GF-D8 (cell line): ENCODE measurements at places on chromosomes 16 and 17.

DNA sequence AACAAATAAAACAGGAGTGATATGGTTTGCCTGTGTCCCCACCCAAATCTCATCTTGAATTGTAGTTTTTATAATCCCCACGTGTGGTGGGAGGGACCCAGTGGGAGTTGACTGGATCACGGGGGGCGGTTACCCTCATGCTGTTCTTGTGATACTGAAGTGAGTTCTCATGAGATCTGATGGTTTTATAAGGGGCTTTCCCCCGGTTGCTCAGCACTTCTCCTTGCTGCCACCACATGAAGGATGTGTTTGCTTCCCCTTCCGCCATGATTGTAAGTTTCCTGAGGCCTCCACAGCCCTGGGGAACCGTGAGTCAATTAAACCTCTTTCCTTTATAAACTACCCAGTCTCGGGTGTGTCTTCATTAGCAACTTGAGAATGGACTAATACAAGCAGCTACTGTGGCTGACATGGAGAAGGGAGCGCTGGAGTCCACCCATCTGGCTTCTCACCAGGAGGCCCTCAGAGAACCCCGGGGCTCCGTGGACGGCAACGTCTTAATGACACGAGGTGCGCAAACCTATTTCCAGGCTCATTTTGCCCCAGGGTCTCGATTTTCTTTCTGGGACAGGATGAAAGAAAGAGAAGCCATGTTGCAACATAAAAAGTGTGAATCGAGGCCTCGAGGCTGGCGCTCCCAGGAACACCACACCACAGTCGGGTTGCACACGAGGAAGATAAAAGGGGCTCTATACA is 129.5 kb downstream of the DYNLRB2 start:
- no peak for DNase-seq

DNA sequence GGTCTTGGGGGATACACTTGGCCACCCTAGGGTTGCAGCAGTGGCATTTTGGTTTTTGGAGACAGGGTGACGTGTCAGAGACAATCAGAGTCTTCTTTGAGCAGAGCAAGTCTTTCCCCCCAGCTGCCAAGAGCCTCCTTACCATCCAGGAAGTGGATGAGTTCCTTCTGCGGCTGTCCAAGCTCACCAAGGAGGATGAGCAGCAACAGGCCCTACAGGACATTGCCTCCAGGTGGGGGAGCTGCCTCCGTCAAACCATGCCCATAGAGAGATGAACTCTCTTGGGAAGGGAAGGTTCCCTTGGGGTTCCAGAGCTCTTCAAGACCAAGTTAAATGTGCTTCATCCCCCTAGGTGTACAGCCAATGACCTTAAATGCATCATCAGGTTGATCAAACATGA is 11.3 kb downstream of the LIG3 start:
- DNase-seq = peak; percentile 25

DNA sequence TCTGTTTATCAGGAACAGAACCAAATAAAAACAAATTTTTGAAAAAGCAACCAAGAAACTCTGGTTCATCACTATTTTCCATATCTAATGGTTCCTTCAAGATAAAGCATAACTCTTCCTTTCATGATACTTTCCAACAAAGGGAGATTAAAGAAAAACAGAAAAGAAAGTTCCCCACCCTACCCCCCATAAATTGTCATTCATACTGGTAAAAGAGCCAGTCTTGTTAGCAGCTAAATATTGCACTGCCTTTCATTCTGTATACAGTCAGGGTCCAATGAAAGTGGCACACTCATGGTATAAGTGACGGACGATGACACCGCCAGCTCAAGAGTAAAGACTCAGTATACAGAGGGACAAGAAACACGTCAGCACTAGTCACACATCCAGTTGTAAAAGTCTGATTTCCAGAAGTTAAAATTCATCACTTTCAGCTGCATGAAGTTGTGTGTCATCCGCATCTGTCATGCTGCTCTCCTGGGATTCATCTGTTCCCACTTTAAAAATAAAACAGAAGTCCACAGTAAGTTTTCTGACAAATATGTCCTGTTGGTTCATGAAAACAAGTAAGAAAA is 68.5 kb downstream of the CDC27 start:
- DNase-seq = no peak

GRCh38 chr17:27324771-27325339 is 30.9 kb downstream of the WSB1 start:
- no peak for DNase-seq

DNA sequence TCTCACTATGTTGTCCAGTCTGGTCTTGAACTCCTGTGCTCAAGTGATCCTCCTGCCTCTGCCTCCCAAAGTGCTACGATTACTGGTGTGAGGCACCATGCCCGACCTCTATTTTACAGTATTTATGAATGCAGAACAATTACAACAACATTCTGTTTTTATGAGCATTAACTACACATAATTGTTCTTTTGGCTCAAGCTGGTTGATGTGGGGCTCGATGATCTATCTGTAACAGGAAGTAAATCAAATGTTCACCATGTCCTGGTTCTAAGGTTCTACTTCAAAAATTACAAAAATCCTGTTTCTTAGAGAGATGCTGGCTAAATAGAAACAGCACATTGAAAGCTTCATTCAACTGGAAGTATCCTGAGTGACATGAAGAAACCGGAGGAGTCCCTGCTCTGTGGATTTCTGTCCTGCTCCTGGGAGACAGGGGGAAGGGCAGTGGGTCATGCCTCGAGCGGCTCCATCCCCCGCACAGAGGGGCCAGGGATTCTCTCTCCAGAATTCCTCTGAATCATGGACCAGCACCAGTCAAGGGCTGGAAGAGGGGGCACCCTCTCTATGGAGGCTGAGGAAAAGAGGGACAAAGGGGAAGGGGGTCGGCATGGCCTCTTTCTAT is 31.5 kb downstream of the FA2H start:
- DNase-seq = no peak

DNA sequence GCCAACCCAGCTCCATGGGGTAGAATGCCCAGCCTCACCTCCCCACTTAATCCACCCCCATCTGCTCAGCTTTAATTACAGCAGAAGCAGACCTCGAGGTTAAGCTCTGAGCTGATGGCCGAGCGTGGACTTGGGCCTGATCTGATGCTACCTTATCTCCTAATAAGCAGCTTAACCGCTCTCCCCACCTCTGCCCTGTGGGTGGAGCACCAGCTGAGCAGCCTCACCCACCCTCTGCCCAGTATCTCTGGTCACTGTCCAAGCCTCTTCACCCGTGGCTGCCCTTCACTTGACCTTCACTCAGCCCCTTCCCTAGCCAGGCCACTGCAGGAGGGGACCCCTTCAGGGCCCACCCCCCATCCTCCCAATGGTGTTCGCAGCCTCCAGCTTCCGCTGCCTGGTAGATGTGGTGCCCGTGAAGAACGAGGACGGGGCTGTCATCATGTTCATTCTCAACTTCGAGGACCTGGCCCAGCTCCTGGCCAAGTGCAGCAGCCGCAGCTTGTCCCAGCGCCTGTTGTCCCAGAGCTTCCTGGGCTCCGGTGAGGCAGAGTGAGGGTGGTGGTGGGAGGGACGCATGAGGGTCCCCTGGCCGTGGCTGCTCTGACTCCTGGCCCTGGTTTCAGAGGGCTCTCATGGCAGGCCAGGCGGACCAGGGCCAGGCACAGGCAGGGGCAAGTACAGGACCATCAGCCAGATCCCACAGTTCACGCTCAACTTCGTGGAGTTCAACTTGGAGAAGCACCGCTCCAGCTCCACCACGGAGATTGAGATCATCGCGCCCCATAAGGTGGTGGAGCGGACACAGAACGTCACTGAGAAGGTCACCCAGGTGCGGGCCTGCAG is 6.8 kb downstream of the KCNH6 start:
- DNase-seq = no peak

GRCh38 chr16:68446681-68447652 is 1.3 kb downstream of the SMPD3 start:
- DNase-seq = no peak

DNA sequence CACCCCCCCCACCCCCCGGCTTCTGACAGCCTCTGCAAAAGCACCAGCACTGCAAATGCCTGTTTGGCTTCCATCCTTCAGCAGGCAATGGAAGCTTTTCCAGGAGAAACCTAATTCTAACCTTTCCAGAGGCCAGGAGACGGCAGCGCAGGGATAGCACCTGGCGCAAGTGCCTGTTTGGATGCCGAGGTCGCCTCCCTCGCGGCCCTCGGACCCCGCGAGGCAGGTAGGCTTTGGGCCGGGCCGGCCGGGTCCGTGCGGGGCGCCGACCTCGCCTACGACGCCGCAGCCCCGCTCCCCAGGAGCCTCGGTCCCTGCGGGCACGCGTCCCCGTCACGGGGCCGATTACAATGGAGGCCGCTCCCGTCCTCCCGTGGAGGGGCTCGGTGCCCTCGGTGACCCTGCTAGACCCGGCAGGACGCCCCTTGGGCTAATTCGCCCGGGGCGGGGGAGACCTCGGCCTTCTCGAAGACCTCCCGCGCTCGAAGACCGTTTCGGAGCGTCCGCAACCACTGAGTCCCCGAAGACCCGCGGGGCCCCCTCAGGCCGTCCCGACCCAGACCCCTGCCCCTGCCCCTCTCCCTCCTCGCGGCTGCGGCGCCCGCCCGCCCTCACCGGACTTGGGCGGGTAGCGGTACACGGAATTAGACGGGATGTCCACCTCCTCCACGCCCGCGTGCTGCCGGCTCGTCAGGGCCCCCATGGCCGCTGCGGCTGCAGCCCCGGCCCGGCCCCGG is 587 bp downstream of the RNF157 start:
- no peak for DNase-seq

GRCh38 chr17:6677158-6677831 is 25.7 kb downstream of the C17orf100 start:
- peak; percentile 7 for DNase-seq

- no peak for DNase-seq
Observed at GRCh38 chr16:64889446-64889845, 232.4 kb downstream of the CDH11 start.

- DNase-seq = no peak
Observed at GRCh38 chr16:79717333-79718137, 117.0 kb upstream of the MAF start.

DNA sequence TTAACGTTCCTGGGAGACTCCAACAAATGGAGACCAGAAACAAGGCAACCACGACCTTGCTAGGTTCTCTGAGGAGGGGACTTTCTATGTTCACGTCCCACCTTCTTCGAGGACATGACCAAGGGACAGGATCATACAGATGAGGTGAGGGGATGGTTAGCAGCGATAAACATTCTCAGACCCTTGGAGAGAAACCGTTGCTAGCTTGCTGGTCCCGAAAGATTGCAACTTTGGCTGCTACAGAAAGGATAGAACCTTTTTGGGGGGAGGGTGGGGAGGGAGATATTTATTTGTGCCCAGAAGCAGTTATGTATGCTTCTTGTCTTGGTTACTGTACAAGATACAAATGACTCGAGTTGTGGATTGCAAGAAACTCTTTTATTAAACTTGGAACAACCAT is 35.3 kb upstream of the KCNJ2 start:
- no peak for DNase-seq

DNA sequence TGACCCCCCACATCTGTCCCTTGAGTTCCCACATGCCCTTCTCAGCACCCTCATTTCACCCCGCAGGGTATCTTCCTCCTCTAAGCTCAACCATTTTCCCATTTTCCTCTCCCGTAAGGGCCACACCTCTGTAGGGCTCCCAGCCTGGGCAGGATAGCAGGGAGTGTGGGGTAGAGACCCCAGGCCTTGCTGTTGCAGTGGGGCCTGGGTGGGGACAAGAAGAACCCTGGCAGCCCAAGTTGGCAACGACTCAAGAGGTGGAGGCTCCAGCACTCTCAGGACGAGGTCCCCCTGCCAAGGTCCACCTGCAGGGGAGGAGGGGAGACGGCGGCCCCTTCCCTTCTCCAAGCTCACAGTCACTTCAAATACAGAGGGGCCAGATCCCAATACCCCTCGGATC is 2.0 kb upstream of the TMEM92 start:
- no peak for DNase-seq

DNA sequence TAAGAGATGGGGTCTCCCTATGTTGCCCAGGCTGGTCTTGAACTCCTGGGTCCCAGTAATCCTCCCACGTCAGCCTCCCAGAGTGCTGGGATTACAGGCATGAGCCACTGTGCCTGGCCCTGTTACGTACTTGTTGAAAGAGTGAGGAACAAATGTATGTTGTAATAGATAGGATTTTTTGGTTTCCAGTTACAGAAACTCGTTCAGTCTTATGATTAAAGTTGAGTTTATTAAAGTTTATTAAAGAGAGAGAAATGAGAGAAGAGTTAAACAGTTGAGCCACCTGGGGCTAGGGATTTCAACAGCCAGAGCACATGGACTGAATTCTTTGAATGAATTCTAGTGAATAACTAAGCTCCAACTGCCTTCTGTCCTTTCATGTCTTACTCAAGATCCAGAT is 3.7 kb downstream of the TADA2A start:
- DNase-seq = no peak

- DNase-seq = no peak
Observed at GRCh38 chr17:65196617-65197016, 59.4 kb downstream of the RGS9 start.

DNA sequence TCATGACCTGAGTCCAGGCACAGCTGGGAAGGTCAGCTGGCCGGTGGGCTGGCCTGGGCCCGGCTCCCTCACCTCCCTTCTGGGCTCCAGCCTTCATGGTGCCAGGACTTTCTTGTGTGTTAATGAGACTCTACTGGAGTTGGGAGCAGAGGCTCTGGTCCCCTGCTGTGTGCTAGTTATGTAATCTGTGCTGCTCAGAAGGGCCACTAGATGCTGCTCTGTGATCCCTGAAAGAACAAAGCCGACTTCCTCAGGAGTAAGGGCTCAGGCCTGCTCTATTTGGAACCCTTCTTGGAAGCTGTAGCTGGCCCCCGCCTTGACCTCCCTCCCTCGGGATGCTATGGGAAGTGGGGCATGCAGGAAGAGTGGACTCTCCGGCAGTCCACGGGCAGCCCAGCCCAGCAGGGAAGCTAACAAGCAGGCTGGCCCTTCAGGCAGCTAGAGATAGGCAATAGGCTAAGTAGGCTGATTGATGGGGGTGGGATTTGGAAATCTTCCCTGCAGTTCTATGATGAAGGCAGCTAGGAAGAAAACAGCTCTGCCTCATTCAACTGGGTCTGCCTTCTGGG is 3.3 kb upstream of the CDK5R1 start:
- no peak for DNase-seq

- DNase-seq = no peak
Observed at GRCh38 chr17:67625971-67626370, 91.8 kb upstream of the NOL11 start.

DNA sequence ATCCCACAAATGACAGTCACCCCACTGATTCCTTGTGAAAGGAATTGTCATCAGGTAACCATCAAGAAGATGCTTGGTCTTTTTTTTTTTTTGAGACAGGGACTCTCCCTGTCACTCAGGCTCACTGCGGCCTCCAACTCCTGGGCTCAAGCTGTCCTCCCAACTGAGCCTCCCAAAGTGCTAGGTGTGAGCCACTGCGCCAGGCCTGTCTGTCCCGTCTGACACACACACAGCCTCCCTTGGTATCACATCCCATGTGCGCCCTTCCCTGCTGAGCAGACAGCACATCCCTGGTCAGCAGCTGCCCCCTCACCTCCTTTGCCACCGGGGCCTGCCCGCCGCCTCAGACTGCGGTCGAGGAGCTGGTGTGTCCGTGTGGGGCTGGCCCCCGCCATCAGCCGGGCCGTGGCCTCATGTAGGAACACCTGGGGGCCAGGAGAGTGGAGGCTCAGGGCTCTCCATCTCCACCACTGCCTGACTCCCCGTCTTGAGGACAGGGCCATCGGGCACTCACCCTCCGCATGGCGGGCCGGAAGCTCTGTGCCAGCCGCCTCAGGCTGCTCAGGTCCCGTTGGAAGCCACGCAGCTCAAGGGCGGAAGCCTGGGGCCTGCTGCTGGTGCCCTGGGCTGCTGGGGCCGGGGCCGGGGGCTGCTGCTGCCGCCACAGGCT is 23.6 kb downstream of the SREBF1 start:
- no peak for DNase-seq

- no peak for DNase-seq
Observed at GRCh38 chr16:11668623-11669379, 546 bp downstream of the SNN start.

GRCh38 chr17:4007346-4008081 is 43.3 kb upstream of the ATP2A3 start:
- no peak for DNase-seq
